ENCODE measurements at places on chromosomes 1 and 21.

GRCh38 chr1:167447521-167448136 lies 70.7 kb downstream of the CD247 start:
- DNase-seq: no peak

GRCh38 chr1:201436393-201436792 lies 14.9 kb upstream of the TNNI1 start:
- no peak for DNase-seq

- peak; percentile 94 for DNase-seq
Measured at GRCh38 chr1:150968491-150968890, 6.1 kb downstream of the CERS2 start.

DNA sequence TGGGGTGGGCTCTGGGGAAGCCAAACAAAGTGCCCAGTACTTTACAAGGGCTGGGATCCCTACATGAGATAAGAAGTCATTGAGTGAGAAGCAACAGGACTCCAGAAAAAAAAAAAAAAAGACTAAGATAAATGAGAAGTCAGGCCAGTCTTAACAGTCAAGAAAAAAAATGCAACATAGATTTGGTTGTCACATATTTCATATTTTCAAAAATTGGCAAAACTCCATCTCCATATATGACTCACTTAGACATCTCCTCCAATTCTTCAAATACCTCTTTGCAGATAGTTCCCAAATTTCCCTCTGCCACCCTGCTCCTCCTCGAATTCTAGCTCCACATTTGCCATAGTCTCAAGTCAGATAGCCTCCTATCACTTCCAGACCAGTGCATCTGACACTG lies 20.9 kb upstream of the SIPA1L2 start:
- DNase-seq: no peak

DNA sequence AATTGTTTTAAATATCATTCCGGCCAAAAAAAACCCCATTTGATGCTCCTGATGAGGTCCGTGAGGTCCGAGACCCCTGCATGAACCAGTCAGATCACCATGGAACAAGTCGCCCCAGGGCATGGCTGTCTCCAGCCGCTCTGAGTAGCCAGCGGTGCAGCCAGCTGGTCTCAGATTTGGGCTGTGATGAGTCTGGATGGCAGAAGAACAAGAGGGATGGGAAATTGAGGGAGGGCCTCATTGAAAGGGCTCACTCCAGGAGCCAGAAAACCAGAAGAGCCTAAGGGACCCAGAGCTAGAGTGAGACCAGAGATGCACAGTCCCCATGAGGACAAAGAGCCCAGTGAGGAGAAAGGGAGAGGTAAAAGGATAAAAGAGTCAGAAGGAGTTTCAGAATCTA lies 174.0 kb downstream of the TOMM20 start:
- DNase-seq: no peak

- DNase-seq: no peak
Measured at GRCh38 chr1:218517459-218517858, 172.3 kb downstream of the TGFB2 start.
